Mucosa of descending colon (tissue), 3 donors: ENCODE measurements at places on chromosomes 2 and 18. TPM values are rescaled to one million over a fixed set of nuclear protein-coding genes. Genes with fewer than 3 reads are reported as not detected.

DNA sequence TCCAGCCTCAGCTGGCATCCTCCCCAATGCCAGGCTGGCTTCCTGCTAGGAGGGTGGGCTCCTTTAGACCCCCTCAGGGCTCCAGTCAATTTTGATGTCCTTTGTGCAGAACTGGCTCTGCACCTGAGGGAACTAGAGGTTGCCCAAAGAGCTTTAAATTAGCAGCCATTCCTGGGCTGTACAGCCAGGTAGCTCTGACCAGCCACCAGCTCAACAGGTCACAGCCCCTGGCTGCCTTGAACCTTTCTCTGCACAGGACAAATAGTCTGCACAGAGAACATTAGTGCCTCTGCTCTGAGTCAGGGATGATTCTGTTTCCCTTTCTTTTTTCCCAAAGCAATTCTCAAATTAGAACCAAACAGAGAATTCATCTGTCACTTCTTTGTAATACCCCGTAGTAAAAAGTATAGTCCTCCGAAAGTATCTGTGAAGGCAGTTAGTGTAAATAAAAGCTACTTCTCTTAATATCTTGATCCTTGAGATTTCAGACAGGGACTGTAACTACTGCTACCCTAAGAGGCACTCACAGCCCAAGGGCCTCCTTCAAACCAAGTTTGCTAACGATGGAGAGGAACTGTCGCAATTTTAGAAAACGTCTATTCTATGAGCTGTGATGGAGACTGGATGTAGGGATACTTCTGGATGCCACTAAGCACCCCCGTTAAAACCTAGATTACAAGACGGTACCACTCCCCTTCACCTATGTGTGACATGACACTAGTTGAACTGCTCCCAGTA, 3.0 kb downstream of the TTC32 start:
- DNase-seq = no peak

- DNase-seq = no peak
These were observed 94.0 kb downstream of the AQP4 start for GRCh38 chr18:26771524-26771923.

- DNase-seq = no peak
These were observed 110.6 kb downstream of the MAP4K4 start for GRCh38 chr2:101808006-101808562.

XPO1 gene
- 94.1 TPM for total RNA-seq
